ENCODE measurements at places on chromosomes 1 and 21.
A peak's percentile ranks its signal among the peaks of the same experiment; 100 is the strongest.

GRCh38 chr1:182615468-182616129 is 11.4 kb upstream of the RGS16 start:
- peak; percentile 60 for DNase-seq

- DNase-seq, result no peak
These were observed 4.8 kb downstream of the MGST3 start for GRCh38 chr1:165635823-165636222.

GRCh38 chr21:29181799-29182470 is 51.5 kb downstream of the MAP3K7CL start:
- peak; percentile 89 for DNase-seq

- DNase-seq, result no peak
These were observed 412.3 kb upstream of the ESRRG start for GRCh38 chr1:217135569-217135915.

GRCh38 chr1:93080179-93080823 is 1.2 kb downstream of the MTF2 start:
- peak; percentile 87 for DNase-seq

GRCh38 chr21:45940621-45941337 is 40.8 kb upstream of the COL6A1 start:
- DNase-seq, result no peak

GRCh38 chr1:3148171-3148570 is 79.2 kb downstream of the PRDM16 start:
- DNase-seq, result no peak

- DNase-seq, result peak; percentile 84
These were observed 63.6 kb downstream of the GADD45A start for GRCh38 chr1:67748630-67749029.

GRCh38 chr1:197392541-197392940 is 124.5 kb downstream of the CRB1 start:
- DNase-seq, result no peak

GRCh38 chr1:41977326-41977725 is 58.6 kb upstream of the HIVEP3 start:
- DNase-seq, result no peak

DNA sequence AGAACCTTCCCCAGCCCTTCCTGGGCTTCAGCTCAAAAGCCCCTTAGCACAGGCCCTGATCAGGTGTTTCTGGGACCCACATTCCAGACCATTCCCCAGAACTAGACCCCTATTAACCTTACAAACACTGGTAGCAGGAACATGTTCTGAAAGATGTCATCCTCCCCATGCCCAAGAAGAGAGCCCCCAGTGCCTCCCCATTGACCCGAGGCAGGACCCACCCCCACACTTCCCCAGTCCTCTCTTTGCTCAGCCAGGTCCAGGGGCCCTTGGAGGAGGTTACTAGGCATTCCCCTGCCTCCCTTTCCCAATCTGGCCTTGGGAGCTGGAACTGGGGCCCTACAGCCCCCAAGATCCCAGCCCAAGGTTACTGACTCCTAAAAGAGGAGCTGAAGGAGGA is 38.9 kb upstream of the HMGB4 start:
- no peak for DNase-seq

DNA sequence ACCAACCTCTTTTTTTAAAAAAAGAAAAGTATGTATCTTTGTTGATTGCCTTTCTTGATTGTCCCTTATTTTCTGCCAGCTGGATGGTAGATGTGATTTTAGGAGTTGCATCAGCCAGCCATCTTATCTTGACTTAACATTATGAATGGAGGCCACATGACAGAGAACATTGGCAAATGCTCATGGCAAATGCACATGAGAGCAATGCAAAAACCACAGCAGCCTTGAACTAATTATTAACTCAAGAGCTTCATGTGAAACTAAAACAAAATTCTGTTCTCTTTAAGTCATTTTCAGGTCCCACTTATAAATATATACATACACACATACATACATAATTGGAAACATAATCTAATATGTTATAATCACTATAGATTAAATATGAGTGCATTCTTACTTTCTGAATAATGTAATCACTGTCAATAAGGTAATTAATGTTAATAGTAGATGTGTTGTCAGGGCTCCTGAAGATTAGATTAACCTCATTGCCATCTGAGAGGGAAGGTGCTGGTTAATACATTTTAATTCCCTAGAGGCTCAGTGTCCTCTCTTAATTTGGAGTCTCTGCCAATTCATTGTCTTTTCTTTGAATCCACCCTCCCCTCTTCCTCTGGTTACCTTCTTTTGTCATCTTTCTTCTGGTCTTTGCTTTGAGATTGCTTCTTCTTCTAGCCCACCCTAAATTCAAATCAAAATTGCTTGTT is 962.2 kb downstream of the ADGRL2 start:
- no peak for DNase-seq

DNA sequence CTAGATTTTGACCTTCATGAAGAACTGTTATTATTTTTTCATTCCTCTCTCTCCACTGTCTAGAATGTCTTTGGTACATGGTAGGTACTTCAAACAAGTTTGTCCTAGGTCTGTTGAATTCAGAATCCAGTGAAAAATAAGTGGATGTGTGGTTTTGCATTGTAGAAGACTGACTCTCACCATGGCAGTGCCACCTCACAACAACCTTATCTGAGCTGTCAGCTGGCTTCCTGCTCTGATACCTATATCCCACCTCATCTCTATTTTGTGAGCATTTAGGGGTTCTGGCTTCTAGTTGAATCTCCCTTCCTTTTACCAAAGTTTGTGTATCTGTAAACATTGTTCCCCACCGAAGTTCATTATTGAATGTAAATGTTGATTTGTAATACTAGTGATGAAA is 9.1 kb downstream of the SWT1 start:
- DNase-seq, result no peak

Measured in AG10803 (cell line).